ENCODE measurements at places on chromosomes 1 and 21. TPM values are rescaled to one million over a fixed set of nuclear protein-coding genes. Genes with fewer than 3 reads are reported as not detected.

DNA sequence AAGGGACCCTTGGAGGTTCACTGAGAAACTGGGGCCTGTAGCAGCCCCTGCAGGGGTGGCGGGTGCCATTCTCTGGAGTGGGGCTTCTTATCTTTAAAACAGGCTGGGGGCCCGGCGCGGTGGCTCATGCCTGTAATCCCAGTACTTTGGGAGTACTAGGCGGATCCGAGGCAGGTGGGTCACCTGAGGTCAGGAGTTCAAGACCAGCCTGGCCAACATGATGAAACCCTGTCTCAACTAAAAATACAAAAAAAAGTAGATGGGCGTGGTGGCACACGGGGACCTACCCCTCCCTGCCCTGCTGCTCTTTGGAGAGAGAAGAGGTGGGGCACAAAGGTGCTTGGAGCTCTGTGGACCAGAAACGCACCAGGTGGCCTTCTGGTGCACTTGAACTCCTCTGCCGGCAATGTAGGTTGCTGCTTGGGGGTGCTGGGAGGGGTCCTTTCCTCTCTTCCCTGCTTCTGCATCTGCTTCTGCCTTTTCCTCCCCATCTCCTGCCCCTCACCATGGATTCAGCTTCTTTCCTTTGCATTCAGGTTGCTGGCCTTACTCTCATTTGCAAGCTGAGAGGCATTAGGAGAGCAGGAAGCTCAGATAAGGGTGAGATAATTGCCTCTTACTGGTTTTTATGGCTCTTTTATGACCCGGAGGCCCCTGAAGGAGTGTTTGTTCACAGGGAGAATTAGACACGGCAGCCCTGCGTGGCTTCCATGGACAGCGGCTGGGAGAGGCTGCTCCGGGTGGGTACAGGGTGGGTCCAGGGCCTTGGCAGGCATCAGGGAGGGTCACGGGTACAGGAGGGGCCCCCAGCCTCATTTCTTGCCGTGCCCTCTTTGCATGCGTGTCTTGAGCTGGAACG is 57.4 kb downstream of the ARHGEF10L start:
- DNase-seq, result no peak

GRCh38 chr1:214396330-214396729 is 115.4 kb downstream of the SMYD2 start:
- no peak for DNase-seq

- no peak for DNase-seq
Measured at GRCh38 chr1:234281826-234282489, 91.3 kb upstream of the COA6 start.

DNA sequence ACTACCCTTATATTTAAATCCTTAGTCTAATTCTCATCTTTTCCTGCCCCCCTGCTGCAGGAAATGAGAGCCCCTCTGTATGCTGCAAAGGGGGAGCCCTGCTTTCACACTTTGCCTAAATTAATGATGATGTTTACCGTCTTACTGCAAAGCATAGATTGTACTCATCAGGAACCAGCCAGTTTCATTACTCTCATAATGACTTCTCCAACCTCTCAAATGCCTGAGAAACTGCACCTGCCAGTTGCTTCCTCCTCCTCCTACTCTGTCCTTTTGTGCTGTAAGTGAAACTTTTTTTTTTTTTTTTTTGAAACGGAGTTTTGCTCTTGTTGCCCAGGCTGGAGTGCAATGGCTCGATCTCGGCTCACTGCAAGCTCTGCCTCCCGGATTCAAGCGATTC is 101.7 kb downstream of the ADSS2 start:
- no peak for DNase-seq

DNA sequence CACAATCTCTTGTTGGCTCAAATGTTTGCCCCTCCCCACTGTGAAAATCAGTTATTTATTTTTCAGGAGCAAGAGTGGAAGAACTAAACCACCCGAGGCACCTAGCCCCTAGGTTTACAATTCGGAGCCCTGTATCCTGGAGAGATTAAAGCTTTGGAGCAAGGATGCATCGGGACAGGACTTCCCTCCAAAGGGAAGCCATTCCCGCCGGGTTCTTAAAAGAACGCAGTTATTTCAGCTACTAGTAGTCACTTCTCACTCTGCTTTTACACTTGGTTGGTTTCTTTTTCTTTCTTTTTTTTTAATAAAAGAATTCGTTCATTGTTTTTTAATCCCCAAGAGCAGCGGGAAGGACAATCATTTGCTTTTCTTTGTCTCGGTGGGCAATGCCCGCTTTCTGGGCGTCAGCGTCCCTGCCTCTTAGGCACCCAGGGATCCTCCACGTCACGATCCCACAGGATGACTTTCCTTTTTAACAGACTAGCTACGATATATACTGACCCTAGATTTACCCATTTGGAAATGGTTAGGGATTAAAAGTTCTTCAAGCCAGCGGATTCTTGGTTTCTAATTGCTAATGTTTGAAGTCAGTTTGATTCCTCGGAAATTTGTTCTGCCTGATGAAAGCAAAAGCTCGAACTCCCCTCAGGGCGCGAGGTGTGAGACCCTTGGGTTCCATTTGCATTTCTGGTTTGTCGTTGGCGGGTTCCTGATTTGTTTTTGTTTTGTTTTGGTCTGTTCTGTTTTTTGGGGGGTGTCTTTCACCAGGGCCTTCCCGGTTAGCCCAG is 9.0 kb downstream of the TBX15 start:
- no peak for DNase-seq

DNA sequence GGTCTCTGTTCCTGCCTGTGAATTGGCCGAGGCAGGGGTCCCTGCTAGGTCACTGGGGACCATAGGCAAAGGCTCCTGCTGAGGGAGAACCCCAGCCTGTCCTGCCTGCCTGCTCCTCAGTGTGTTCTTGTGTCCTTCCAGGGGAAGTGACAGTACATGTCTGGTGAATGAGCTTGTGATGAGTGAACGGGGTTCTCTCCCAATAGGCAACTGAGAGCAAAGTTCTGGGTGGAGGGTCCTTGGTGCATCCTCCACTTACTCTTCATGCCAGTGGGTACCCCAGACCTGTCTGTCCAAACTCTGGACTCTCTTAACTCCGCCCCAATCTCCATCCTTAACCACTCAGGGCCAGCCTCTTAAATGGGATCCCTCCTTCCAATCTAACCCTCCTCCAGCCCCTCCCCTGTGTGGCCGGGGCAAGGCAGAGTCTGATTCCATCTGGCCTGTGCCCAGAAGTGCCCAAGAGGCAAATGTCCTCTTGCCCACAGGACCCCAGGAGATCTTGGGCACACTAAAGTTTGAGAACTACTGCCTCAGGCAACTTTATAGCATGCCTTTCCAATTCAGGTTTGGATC is 2.0 kb downstream of the XKR8 start:
- no peak for DNase-seq

- no peak for DNase-seq
Measured at GRCh38 chr1:49331066-49331852, 554.6 kb upstream of the BEND5 start.

GRCh38 chr1:20732588-20733359 is at the start of gene SH2D5:
TSS of gene SH2D5 (minus strand) at chr1:20732703. CDS start at chr1:20728044, 4,659 bp downstream.
- DNase-seq, result peak; percentile 97

MXRA8 gene
- 71.7 TPM for total RNA-seq

SH2D2A gene
- not detected for total RNA-seq

CLIC6 gene
- 1.9 TPM for total RNA-seq

TP73 gene
- not detected for total RNA-seq

CHIT1 gene
- 0.17 TPM for total RNA-seq

CENPF gene
- total RNA-seq, result 0.83 TPM

TRIM63 gene
- not detected for total RNA-seq

All from esophagus muscularis mucosa (tissue), 4 donors.